Amniotic stem cell (primary cell): ENCODE measurements at places on chromosomes 4 and X.

- DNase-seq, result no peak
These were observed 9.4 kb downstream of the MGST2 start for GRCh38 chr4:139674875-139675550.

DNA sequence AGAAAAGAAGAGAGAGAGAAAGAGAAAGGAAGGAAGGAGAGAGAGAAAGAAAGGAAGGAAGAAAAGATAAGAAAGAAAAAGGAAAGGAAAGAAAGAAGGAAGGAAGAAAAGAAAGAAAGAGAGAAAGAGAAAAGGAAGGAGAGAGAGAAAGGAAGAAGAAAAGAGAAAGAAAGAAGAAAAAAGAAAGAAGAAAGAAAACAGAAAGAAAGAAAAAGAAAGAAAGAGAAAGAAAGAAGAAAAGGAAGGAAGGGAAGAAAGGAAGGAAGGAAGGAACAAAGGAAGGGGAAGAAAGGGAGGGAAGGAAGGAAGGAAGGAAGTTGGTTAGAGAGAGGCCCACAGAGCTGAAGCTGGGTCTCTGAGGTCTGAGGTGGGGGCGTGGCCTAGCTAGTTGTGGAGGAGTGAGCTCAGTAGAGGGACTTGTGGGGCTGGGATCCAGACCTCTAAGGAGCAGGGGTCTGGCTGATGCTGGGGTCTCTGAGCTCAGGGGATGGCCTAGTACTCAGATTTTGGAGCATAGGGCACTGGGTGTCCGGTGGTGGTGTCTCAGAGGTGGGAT is 27.1 kb upstream of the PDZD4 start:
- DNase-seq, result no peak

DNA sequence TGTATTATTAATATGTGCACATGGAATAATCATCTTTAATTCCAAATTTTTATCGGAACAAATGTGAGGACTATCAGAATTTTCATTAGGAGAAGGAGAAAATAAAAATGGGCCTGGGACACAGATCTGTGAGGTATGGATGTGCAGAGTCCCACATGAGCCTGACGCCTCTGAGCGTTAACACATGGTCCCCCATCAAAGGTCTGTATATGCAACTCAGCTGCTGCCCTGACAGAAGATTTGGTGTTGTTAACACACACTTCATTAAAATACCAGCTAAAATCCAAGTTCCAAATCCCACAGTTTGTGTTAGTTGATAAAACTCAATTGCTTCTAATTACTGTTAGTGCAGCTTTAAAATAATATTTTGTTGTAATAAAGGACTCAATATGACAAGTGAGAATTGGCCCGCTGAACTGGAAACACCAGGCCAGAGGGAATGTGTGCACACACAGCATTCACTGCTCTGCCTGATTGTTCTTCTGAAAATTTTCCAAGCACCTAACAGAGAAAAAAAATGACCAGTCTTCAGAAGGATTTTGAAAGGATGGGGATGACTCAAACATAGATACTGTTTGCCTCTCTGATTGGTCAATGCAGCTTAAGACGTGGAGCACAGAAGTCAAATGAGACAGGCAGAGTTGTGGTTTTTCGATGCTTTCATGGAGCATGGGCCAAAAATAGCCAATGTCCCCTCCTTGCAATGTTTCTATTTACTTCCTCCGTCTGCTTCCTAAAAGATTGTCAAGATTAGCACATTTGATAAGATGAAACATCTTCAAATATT is 266.6 kb downstream of the NKX6-1 start:
- DNase-seq, result no peak

DNA sequence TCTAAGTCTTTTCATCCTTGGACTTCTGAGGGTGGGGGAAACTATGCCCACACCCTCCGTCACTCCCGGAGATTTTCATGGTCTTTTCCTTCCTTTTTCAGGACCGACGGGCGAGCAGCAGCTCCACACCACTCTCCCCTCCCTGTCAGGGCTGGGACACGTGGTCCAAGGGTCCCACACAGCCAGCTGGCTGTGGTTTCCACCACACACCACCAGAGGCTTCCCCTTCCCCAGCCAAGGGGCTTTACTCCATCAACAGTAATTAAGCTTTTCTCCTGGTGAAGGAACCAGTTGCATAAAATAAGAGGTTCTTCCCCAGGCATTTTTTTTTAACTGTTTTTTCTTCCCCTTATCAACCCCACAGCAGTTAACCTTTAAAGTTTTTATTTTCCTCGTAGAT is 453.9 kb downstream of the GPAT3 start:
- DNase-seq, result no peak

GRCh38 chr4:40475609-40476008 is 140.5 kb downstream of the CHRNA9 start:
- DNase-seq, result no peak

- DNase-seq, result no peak
These were observed 63.7 kb upstream of the TLR2 start for GRCh38 chr4:153620352-153620751.

- no peak for DNase-seq
These were observed 852.0 kb downstream of the PCDH18 start for GRCh38 chr4:136680271-136680670.
